ENCODE measurements at places on chromosomes 4 and X. TPM values are rescaled to one million over a fixed set of nuclear protein-coding genes. Genes with fewer than 3 reads are reported as not detected.

Gene SOWAHD
- not detected for total RNA-seq

Gene TKTL1
- not detected for total RNA-seq

Gene CXCL8
- total RNA-seq, result 11.2 TPM

Gene SPIN3
- 7.1 TPM for total RNA-seq

All from A549 treated with GW870086 at 1 μM for 4 hours (cell line).